ENCODE measurements at places on chromosomes 2 and 18.

GRCh38 chr2:235054475-235054874 is 102.7 kb downstream of the SH3BP4 start:
- no peak for DNase-seq

DNA sequence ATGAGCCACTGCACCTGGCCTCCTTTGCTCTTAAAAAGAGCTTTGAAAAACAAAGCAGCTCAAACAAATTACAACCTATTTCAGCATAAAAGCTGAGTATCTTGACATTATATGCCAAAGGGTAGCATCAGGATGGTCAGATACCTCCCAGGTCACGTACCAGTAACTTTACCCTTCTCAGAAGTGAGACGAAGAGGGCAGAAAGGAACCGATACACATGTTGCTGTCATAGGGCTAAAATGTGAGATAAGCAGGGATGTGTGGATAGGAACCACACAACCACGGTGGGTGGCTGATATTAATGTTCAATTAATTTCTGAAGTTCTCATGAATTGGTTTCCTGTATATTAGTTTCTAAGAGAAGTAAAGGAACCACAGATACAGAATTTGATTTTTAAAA is 12.6 kb upstream of the RNU2-63P start:
- DNase-seq = no peak

DNA sequence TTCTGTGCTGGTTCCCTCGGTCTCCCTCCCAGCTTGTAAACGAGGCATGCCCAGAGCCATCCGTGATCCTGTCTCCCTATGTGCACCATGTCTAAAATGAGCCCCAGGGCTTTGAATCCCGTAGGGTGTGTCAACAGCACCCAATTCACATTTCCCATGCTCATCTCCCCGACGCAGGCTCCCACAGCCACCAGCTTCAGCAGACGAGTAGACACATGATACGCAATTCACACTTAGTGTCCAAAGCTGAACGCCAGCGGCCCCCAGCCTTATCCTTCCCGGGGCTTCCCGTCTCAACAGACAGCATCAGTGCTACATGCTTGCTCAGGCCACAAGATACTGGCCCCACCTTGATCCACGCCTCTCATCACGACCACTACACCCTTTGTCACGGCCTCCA is 88.1 kb downstream of the EIPR1 start:
- DNase-seq = no peak

DNA sequence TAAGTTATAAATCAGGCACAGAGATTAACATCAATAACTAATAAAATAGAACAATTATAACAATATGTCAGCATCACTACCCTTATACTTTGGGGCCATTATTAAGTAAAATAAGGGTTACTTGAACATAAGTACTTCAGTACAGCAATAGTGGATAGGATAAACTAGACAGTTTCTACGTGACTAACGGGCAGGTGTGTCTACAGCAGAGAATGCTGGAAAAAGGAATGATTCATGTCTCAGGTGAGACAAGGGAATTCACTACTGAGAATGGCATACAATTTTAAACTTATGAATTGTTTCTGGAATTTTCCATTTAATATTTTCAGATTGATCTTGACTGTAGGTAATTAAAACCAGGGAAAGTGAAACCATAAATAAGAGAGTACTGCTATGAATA is 5.5 kb downstream of the WDR75 start:
- no peak for DNase-seq

DNA sequence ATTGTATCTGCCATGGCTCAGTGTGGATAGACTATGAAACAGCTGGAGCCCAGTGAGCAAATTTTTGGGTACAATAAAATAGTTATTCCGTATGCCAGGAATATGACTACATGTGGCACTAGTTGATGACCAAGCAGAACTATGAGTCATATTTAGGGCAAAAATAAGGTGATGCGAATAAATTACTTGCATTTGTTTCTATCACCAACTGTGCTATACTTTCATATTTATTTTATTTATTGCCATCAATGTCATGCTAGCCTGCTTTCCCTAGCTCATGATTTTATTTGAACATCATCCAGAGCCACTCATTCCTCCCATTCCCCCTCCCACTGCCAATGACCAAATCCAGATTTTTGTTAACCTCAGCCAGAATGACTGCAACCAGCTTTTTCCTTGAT is 13.3 kb upstream of the FAP start:
- no peak for DNase-seq

- no peak for DNase-seq
These were observed 892 bp downstream of the CELF4 start for GRCh38 chr18:37564711-37565100.

- DNase-seq = no peak
These were observed 98.2 kb upstream of the DTNA start for GRCh38 chr18:34611904-34612303.

DNA sequence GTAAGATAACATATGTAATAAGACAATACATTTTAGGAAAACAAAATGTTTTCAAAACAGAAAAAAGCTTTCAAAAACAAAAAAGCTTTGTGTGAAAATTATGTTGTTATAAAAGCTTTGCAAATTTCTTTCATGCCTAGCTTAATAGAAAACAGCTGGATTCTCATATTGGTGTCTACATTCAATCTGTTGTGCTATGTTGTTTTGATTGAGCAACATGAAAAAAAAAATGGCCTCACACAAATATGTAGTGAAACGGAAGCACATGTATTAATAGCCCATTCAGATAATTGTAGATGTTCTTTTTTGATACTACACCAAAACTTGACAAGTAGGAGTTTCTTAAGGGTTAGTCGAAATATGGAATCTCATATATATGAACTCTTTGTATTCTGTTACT is 197.5 kb downstream of the ZEB2 start:
- no peak for DNase-seq

DNA sequence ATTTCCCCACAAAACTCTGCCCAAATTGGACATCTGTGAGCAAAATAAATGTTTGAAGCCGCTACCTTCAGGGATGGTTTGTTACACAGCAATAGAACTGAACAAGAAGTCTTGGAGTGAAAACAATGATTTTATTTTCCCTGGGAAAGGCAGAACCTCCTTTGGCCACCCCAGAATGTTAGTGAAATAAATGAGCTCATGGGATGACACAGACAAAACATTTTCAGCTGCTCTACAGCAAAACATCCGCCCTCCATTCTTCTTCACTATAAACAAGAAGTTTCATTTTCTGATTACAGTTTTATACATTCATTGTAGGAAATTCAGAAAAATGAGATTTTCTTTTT is 4.3 kb upstream of the EFHD1 start:
- DNase-seq = no peak

DNA sequence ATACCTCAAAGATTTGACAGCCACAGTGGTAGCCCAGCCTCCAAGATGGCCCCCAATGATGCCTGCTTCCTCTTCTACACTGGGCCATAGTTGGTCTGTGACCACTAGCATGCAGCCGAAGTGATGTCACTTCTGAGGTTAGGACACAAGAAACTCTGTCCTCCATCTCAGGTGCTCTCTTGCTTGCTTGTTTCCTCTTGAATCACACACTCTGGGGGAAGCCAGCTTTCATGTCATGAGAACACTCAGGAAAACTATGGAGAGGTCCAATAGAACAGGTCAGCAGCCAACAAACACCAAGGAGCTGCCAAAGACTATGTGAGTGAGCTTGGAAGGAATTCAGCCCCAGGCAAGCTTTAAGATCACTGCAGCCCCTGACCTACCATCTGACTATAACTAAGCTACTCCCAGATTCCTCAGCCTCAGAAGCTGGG is 3.3 kb upstream of the ADAM17 start:
- DNase-seq = no peak

- no peak for DNase-seq
These were observed 87.8 kb downstream of the PDE11A start for GRCh38 chr2:177984749-177985148.

GRCh38 chr2:64873472-64873924 is 115.7 kb upstream of the SLC1A4 start:
- DNase-seq = peak; percentile 37

Data from stimulated activated CD4-positive, alpha-beta T cell treated with anti-CD3 and anti-CD28 coated beads, Interleukin-1b, Interleukin-23, amount 100 ng/mL, for 1 hour (primary cell).